ENCODE measurements at places on chromosomes 11 and 22.

DNA sequence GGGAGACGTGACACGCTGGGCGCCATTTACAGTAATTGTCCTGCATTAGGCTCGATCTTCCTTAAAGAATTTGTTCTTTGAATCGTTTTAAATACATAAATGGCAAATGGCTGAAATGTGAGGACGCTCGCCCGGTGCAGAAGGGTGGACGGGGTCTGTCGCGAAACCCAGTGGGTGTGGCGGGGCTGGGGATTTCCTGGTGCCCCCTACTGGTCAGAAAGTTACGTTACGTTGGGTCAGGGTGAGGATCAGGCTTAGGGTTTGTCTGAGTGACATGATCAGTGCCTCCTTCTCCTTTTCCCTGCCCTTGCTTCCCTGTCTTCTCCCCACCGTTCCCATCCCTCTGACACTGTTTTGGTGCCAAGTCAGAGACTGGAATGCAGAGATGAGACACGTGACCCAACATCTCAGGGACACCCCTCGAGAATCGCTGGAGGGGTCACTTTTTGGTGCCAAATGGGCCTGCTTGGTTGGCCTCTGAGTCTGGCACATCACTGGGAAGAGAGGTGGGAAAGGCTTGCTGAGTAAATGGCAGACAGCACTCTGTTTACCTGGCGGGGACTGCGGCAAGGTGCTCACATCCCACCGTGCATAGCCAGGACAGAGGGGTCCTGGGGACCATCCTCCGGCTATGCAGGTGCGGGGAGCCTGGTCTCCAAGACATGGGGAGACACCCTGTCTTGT is 1107.6 kb downstream of the BRD1 start:
- no peak for DNase-seq

DNA sequence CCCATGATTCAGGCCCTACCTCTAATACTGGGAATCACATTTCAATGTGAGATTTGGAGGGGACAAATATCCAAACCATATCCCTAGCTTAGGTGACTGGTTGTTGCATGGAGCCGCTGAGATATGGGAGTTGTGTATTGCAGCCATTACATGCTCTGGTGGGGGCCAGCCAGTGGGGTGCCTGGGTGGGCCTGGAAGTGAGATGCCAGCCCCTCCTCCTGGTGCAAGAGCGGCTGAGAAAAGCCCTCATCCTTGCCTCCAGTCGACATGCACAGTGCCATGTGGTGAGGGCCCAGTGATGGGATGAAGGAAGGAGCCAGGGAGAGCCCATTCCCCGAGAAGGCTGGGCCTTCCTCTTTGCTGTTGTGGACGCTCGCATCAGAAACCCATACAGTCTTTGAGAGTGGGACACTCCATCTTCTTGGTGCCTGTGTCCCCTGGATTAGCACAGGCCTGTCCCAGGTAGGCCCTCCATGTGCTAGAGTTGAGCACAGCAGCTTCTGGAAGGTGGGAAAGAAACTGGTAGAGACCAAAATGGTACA is 1043.0 kb downstream of the TBC1D22A start:
- no peak for DNase-seq

- DNase-seq, result no peak
Measured at GRCh38 chr11:91136631-91137030, 913.8 kb upstream of the CHORDC1 start.

- DNase-seq, result peak; percentile 21
Measured at GRCh38 chr22:23059284-23059948, 10.9 kb upstream of the GNAZ start.

DNA sequence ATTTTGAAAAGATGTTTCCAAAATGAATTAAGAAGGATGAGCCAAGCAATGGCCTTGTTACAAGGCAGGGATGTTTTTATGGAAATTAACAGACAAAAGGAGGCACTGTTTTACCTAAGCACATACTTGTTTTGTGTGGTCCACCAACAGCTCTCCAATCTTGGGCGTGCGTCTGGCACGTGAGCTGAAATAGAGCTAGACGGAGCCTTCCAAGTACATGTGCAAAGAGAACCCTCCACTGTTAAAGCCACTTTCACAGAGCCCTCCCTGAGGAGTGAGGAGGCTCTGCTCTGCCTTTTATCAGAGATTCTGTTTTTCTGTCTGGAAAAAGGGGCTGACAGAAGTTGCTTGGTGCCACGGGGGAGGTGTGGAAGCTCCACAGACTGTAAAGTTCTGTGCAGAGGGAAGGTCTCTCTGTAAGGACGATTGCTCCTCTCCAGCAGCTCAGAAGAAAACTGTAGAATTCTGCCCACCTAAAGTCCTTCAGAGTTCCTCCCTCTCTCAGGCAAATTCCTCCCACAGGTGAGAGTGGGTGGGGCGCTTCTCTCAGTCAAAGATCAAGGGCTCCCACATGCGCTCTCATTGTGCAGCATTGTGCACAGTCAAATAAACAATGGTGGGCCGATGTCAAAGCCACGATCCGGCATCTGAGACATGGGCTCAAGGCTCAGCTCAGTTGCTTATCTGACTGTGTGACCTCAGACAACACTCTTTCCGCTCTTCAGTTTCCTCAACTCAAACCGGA is 92.6 kb upstream of the CSNK2A3 start:
- DNase-seq, result no peak

- no peak for DNase-seq
Measured at GRCh38 chr22:24728790-24729637, 45.5 kb downstream of the PIWIL3 start.

DNA sequence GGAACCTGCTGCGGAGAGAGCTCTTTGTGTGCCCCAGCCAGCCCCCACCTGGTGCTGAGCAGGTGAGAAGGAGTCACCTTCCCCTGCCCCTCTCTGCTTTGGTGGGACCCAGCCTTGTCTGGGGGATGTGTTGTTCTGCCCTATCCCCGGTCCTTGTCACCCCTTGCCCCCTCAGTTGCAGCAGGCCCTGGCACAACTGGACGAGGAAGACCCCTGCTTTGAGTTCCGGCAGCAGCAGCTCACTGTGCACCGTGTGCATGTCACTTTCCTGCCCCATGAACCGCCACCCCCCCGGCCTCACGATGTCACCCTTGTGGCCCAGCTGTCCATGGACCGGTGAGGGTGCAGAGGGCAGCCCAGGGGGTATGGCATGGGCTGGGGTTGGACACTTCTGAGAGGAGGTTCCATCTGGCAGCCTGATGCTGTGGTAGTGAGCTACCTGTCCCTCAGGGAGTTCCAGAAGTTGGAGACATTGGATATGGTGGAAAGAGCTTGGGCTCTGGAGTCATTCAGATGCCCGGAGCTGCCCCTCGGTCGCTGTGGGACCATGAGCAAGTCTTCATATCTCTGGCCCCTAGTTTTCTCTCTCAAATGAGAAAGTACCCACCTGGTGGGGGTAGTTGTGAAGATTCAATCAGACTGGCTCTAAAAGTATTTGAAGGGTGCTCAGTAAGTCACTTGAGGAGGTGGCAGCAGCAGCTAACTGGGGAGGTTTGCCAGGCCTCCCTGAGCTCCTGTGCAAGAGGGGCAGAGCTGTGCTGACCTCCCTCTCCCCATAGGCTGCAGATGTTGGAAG is 4.3 kb downstream of the LARGE2 start:
- no peak for DNase-seq

- DNase-seq, result peak; percentile 83
Measured at GRCh38 chr22:17830043-17830961, 56.0 kb upstream of the BID start.

DNA sequence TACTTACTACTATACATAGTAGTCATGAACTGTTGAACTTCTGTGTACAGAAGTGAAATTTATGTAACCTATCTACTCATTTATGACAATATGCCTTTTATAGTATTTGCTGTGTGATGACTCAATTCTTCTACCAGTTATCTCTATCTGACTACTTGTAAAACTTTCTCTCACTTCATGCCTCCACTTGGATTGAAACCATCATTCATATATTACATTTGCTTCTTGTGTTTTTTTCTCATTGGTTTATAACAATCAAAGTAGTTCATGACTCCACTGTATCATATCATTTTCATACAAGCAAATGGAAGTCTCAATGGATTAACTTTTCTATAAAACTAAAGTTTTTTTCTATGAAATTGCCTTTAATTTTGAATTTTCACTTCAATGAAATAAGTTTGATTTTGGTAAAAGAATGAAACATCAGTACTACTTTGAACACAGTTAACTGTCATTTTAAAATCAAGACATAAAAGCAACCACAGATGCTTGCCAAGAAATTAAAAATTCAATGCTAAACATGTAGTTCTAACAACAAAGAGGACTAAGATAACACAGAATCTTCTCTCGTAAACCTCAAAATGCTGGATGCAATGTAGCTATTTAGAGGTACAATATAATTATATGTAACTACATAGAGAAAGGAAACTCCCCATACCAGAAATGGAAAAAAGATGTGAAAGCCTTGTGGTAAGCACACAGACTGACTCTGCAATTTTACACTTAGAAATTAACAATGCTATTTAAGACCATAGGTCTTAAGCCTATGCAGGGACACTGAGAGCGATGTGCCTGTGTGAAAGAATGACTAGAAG is 27.6 kb upstream of the EXPH5 start:
- DNase-seq, result no peak

DNA sequence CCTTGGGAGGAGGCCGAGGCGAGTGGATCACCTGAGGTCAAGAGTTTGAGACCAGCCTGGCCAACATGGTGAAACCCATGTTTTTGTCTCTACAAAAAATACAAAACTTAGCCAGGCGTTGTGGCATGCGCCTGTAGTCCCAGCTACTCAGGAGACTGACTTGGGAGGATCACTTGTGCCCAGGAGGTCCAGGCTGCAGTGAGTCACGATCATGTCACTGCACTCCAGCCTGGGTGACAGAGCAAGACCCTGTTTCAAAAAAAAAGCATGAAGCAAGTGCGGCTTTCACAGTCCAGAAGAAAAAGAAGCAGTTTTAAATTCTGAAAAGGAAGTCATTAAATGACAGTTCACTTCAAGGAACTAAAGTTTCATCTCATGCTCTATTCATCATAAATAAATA is 7.1 kb upstream of the LTO1 start:
- DNase-seq, result no peak

DNA sequence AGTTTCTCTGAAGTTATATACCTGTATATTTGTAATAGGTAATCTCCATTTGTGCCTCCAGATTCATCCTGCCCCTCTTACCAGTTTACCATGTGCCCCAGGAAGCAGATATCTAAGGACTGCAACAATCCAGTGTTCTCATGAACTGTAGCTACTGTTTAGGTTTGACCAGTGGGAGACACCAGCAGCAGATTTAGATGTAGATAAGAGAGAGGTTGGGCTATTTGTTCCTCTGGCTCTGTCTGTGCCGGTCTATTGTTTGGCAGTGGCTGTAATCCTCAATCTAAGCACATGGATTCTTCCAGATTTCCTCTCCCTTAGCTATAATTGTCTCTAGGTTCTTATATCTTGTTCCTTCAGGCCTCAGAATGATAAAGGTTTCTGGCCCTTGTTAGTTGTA is 88.4 kb downstream of the ANO3 start:
- no peak for DNase-seq

DNA sequence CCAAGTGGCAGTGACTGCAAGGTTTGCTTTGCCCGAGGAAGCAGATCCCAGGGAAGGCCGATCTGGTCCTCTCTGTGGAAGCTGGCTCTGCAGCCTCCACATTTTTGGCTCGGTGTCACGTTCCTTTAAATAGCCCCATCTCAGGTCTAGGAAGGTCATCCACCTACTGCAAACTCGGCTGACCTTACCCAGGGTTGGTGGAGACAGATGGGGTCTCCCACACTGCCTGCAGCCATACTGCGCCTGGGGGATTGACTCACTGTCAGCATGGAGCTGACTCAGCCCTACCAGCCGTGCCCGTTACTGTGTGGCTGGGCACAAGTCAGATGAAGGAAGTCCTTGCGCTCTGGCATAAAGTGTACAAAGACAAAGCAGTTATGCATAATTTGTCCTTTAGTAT is 16.9 kb downstream of the CDPF1 start:
- DNase-seq, result no peak

GRCh38 chr11:123302751-123303195 is 107.7 kb upstream of the CLMP start:
- DNase-seq, result peak; percentile 33

DNA sequence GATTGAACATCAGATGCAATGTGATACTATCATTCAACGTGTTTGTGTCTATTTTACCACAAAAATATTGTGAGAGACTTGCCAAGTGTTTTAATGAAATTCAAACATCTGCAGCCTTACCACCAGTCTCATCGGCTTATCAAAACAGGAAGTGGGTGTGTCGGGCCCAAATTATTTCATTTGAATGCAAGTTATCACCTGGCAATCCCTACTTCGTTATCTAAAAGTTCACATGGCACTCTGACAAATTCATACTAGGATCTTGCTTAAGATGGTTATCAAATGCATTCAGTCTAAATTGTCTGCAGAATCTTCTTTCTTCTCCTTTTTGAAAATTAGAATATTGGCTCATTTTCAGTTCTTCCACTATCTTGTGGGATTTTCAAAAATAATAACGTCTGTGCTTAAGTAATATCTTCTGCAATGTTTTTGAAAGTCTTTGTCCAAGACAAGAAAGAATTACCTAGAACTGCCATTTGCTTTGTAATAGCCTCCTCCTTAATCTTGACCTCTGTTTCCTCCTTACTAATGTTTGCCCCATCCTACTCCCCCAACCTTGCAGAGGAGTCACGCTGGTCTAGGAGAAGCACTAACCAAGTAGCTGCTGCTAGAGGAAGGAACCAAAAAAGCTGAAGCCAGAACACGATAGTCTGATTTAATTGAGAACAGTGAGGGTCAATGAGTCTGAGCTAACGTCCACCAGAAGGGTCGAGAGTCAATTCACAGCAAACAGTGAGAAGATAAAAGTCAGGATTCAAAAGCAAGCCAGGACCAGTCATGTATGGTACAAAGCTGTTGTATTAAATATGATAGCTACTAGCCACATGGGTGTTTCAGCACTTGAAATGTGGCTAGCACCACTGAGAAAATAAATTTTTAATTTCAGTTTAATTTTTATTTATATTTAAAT is 10.2 kb upstream of the BIRC3 start:
- no peak for DNase-seq

- DNase-seq, result no peak
Measured at GRCh38 chr11:65059959-65060824, 1.8 kb upstream of the NAALADL1 start.

DNA sequence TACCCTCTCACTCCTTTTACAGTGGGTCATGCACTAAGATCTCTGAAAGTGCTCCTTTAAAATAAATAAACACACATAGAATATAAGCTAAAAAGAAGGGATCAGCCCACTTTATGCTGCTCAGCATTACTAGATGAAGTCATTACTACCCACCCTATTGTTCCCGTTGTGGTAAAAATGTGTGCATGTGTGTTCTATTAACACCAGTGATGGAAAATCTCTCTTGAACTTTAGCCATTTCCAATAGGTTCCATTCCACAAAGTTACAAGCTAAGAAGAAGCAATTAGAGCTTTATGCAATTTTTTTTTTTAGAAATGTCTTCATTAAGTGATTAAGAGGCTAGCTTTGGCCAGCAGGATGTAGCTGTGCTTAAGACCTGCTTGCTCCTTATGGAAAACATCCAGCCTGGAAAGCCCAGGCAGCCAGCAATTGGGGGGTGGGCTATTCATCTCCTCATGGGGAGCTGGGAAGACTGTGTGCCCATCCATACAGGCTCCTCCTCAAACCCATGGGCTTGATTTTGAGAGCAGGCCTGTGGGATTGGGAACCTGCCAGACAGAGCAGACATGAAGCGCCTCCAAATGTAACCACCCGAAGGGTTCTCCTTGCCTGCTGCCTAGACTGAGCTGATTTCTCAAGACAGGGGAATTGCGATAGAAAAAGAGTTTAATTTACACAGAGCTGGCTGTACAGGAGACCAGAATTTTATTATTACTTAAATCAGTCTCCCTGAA is 92.9 kb upstream of the PARVA start:
- DNase-seq, result no peak
